ENCODE measurements at places on chromosomes 11 and 22.
A peak's percentile ranks its signal among the peaks of the same experiment; 100 is the strongest.

- no peak for DNase-seq
These were observed 5.0 kb downstream of the TNNI2 start for GRCh38 chr11:1843796-1844195.

GRCh38 chr11:16986434-16987204 is 27.6 kb downstream of the PLEKHA7 start:
- DNase-seq, result peak; percentile 29

DNA sequence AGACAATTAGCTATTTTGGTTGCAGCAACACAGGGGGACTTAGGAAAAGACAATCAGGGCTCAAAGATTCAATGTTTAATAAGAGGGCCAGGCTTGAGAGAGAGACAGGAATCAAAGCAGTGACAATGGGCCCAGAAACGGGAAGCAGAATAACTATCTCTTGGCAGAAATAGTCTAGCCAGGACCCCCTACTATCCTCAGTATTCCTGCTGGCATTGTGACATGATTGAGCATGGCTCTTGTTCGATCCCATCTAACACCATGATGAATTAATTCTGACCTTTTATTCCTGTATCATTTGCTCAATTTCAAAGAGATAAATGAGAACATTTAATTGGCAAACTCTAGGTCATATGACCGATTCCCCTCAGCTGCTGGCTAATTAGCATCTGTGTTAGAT is 12.8 kb upstream of the ANO5 start:
- no peak for DNase-seq

- no peak for DNase-seq
These were observed 312.9 kb downstream of the MN1 start for GRCh38 chr22:27488456-27489177.

GRCh38 chr11:121122328-121122727 is 21.3 kb downstream of the TECTA start:
- DNase-seq, result no peak

Data from T-cell (primary cell).